ENCODE measurements at places on chromosomes 5 and 9.

DNA sequence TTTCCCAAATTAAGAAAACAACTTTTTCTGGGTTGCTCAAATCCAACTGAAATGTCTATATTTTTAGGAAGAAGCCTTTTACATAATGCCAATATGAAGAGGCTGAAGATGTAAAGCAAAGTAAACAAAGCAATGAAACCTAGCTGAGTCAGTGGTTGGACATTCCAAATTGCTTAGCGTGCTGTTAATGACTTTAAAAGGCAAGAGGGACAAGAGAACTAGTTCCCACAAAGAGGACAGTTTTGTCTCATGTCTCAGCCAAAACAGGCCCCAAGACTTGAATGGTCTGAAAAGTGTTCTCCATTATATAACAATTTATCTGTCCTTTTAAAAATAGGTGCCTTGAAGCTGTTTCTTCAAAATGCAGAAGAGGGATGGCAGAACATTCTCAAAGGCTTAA lies 407.0 kb downstream of the ENC1 start:
- DNase-seq: no peak

GRCh38 chr5:139178935-139179334 lies 19.2 kb downstream of the SIL1 start:
- no peak for DNase-seq

GRCh38 chr9:113737517-113738271 lies 138.4 kb upstream of the ZNF618 start:
- DNase-seq: no peak

GRCh38 chr9:36967997-36968396 lies 66.1 kb downstream of the PAX5 start:
- DNase-seq: no peak

DNA sequence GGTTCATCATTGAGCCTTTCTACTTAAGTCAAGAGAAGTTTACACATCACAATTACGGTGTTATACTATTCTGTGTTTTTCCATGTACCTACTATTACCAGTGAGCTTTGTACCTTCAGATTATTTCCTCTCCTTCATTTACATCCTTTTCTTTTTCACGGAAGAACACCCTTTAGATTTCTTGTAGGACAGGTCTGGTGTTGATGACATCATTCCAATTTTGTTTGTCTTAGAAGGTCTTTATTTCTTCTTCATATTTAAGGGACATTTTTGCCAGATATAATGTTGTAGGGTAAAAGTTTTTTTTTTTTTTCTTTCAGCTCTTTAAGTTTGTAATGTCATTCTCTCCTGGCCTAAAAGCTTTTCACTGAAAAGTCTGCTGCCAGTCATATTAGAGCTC lies 637.1 kb upstream of the RIOK2 start:
- DNase-seq: no peak

GRCh38 chr9:21902136-21902535 lies 92.1 kb downstream of the CDKN2A start:
- no peak for DNase-seq

GRCh38 chr9:90446200-90446948 lies 196.2 kb downstream of the DIRAS2 start:
- no peak for DNase-seq

DNA sequence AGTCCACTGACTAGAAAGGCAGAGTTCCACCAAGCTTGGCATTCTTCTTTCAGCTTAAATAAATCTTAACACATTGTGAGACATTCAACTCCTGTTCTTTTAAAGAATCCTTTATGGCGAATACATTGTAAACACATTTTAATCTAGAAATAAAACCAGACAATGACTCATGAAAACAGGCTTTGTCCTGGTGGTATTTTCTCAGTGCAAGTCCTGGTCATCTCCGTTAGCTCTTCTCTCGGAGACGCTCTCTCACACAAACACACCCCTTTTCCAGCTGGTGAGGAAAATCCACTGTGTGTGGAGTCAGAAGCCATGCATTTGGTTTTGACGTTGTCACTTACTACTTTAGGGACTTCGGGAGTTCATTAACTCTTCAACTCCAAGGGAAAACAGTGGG lies 140.4 kb downstream of the AUH start:
- DNase-seq: no peak

GRCh38 chr9:88604836-88605511 lies 70.0 kb downstream of the NXNL2 start:
- no peak for DNase-seq

DNA sequence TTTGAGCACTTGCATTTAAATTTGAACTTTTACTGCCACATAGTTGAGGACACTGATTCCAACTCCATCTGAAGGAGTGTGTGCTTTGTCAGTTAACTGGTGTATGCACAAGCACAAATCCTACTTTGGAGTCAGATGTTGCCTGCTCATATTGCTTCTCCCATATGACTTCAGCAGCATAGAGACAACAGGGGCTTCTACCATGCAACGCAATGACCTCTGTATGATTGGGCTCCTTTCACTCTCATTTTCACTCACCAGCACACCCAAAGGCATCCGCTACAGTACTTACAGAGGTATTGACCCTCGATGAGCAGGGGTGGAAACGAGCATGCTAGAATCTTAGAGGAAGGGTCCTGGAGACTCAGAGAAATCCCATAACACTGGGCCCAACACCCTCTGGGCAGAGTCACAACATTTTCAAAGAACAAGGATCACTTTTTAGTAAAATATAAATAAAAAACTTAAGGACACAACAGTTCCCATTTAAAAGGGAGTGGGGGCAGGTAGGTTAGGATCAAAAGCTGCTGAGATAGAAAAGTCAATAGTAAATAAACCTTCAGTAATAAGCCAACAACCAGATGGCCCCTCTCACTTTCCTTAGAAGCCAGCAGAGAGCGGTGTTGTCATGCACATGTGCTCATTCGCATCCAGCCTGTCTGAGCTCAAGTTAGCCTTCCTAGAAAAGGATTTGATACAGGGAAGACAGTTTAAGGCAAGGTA lies 203.8 kb downstream of the SNCAIP start:
- no peak for DNase-seq

GRCh38 chr5:40879163-40879942 lies 29.9 kb upstream of the C7 start:
- no peak for DNase-seq

DNA sequence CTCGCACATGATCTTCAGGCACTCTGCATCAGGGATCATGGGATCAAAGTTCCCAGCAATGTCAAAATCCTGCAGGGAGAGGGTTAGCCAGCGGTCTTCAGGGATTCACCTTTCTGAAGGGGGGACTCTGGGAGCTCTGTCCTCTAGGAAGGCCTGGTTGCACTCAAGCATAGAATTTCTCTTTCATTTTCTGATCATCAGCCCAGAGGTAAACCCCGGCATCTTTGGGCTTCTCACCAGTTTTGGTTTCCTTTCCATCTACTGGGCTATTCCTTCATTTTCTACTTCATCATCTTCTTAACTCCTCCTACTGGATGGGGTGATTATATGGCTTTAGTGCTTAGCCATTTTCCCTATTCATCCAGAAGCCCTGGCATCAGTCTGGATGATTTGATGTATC lies 4.6 kb upstream of the DND1 start:
- DNase-seq: no peak

DNA sequence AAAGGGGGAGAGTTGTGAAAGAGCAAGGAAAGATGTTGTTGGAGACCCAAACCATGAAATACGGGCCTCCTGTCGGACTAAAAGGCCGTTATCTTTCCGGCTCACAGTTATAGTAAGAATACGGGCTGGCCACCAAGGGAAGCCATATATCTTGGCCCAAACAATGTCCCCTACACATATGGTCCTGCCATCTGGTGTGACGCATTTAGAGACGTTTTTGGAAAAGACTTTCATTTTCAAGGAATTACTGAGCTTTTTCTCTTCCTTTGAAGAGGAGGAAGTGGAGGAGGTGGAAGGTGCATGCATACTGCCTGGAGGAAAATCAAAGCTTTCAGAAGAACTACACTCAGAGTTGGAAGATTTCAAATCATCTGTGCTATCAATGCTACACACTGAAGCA lies 26.7 kb downstream of the PWWP2A start:
- DNase-seq: no peak

GRCh38 chr5:56647099-56647850 lies 168.1 kb upstream of the MAP3K1 start:
- DNase-seq: no peak

- DNase-seq: no peak
Observed at GRCh38 chr5:1881098-1881572, 1.6 kb downstream of the IRX4 start.

DNA sequence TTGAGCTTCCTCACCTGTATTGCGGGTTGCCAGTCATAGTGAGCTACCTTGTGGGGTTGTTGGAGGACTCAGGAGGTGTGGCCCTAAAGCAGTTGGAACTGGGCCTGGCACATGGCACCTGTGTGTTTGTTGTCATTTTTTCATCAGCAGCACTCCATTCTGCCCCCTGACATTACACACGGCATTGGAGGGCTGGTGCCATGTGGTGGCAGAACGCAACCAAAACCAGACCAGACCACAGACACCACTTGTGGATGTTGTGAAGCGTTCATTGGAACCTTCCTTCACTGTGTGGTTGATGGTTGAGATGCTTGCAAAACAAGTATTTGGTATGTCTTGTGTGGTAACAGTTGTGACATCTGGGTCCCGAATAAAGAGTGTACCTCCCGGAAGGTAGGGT lies 113.2 kb upstream of the ERCC6L2 start:
- DNase-seq: no peak

- DNase-seq: no peak
Observed at GRCh38 chr9:71048280-71048679, 73.1 kb downstream of the TRPM3 start.

GRCh38 chr9:97615439-97616072 lies 17.6 kb downstream of the TSTD2 start:
- no peak for DNase-seq

- no peak for DNase-seq
Observed at GRCh38 chr5:5658226-5658625, 235.7 kb downstream of the ICE1 start.

- no peak for DNase-seq
Observed at GRCh38 chr9:83387401-83388185, 150.6 kb downstream of the FRMD3 start.

- DNase-seq: no peak
Observed at GRCh38 chr9:12631866-12632265, 61.3 kb upstream of the TYRP1 start.

GRCh38 chr9:100193078-100193477 lies 94.0 kb downstream of the INVS start:
- no peak for DNase-seq

GRCh38 chr5:56269216-56269927 lies 36.2 kb upstream of the ANKRD55 start:
- DNase-seq: no peak

- no peak for DNase-seq
Observed at GRCh38 chr5:61768692-61769281, 436.7 kb downstream of the ZSWIM6 start.

- DNase-seq: no peak
Observed at GRCh38 chr9:103902263-103902662, 191.8 kb upstream of the SMC2 start.

GRCh38 chr5:43115968-43116367 lies 4.7 kb upstream of the ZNF131 start:
- no peak for DNase-seq

DNA sequence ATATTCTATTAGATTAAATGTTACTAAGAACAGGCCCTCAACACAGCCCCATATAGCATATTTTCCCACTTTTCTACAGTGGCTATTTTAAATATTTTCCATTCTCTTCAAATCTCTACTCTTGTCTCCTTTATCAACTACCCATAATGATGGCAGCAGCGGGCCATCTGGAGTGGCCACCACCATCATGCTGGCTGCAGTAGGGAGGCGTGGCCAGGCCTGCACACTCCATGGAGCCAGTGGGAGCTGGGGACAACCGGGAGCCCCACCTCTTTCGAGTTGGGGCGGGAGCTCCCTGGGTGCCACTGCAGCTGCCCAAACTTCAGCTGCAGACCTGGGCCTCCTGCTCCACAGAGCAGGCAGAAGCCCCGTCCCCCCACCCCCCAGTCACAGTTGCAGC lies 98.4 kb upstream of the RANBP6 start:
- DNase-seq: no peak

DNA sequence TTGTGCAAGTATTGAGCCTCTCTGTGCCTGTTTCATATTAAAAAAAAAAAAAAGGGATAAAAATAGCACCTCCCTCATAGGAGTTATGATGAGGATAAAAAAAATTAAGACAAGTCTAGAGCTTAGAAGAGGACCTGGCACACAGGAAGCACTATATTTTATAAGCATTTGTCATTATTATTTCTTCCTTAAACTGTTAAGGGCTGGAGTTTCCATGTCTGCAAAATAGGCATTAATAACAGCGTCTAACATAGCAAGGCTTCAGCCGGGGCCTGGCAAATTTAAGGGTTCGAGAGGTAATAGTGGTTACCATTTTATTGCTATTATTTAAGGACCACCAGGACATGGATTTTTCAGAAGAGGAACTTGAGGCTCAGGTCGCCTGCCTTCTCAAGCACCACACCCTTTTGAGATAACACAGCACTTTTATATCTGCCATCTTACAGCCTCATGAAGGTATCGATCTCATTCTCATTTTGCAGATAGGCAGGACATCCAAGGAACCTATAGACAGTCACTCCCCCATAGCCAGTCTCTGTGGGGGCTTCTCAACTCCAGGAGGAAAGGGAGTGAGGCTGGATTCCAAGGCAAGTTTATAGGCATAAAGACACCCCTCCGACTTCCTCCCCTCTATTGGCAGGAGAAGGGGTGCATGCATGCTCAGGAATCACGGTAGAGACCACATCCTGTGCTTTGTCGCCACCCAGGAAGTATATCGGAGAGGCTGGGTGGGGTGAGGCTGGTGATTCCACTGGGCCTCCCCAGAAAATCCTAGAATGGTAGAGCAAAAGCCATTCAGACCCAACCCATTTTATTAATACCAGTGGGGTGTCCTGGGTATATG lies 2.4 kb downstream of the ANXA6 start:
- no peak for DNase-seq

DNA sequence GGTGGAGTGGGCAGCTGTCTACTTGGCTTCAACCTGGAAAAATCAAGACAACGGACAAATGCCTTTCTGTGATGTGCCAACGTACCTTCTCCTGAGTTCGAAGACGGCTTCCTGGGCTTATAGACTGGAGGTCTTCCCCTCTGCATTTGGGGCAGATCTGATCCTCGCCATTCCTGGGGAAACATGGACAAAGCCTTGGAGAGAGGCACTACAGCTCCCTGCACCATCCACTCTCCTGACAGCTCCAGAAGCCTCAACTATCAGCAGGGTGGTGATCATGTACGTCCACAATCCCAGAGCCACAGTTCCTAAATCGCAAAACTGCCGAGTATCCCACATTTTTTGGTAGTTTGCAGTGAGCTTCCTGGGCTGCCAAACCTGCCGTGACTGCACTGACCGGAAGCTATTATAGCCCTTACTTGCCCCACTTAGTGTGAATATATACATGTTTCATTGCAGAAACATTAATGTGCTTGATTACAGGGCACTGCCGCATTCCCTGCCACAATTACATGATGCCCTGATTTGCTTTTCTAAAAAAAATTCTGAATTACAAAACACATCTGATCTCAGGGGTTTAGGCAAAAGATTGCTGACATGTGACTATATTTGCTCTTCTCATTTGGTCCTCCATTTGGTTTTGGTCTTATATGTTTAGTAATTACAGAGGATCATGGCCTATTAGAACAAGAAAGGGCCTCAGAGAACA lies 2.8 kb downstream of the TRAF1 start:
- no peak for DNase-seq

Measured in stimulated activated CD4-positive, alpha-beta T cell treated with anti-CD3 and anti-CD28 coated beads, Interleukin-15, amount 100 ng/mL, for 48 hours (primary cell).